ENCODE measurements at places on chromosomes 16 and 17.
A peak's percentile ranks its signal among the peaks of the same experiment; 100 is the strongest.

GRCh38 chr17:38898291-38898679, 27.1 kb upstream of the LASP1NB start:
- no peak for DNase-seq

- DNase-seq: no peak
Measured at GRCh38 chr16:28188085-28188916, 23.5 kb downstream of the XPO6 start.

- no peak for DNase-seq
Measured at GRCh38 chr16:57239107-57239506, 6.0 kb upstream of the ARL2BP start.

- no peak for DNase-seq
Measured at GRCh38 chr17:58313815-58314705, 14.5 kb downstream of the TSPOAP1 start.

GRCh38 chr17:52011064-52011463, 147.4 kb downstream of the CA10 start:
- DNase-seq: no peak

- no peak for DNase-seq
Measured at GRCh38 chr16:9002042-9002441, 38.3 kb upstream of the USP7 start.

DNA sequence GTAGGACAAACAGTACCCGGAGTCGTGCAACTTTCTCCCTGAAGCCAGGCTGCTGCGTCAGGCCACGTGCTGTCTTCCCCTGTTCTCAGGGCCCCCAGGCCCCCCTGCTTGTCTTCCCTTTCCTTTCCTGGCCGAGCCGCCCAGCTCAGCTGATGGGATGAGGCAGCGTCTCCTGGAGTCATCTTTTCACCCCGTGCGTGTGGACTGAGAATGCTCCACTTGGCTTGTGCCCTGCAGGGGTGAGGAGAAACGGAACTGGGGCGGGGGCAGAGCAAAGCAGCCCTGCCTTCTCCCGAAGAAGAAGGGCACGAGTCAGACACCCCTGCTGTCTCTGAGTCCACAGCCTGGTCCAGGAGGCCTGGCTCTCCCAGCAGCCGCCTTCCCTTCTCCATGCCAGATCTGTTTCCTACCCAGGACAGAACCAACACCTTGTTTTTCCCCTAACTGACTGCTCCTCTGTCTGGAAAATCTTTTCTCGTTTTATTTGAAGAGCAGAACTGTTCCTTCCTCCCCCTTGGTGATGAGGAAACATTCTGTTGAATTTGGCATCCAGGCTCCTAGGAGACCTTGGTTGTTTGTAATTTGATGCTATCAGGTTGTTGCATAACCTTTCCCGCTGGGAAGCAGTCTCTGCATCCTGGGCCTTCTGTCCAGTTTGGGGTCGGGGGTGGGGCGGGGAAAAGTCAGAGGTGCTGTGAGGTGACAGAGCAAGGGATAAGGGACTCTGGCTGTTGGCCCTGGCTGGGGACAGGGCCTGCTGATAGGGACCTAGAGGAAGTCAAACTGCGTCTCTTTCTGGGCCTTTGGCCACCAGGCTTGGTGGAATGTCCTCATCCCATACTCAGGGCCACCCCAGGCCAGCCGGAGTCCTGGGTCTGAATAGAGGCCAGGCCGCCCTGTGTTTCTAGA, 78.8 kb downstream of the WIPI1 start:
- no peak for DNase-seq

DNA sequence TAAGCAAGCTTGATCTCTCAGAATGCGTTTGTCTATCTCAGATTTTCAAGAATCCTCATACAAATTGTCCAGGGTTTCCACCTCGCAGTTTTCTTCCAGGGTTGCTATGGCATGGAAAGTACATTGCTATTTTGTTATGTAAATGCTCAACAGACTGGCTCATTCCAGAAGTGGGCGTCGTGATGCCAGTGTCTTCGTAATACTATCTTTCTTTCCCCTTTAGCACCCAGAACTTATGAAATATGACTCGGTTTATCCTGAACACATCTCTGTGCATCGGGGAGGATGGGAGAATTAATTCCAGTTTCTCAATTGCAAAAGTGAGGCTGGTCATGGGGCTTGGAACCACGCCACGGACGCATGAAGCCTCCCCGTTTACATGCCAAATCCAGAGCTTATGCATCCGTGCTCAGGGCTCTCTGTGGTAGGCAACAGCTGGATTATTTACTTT, 405.0 kb downstream of the WWOX start:
- DNase-seq: no peak

DNA sequence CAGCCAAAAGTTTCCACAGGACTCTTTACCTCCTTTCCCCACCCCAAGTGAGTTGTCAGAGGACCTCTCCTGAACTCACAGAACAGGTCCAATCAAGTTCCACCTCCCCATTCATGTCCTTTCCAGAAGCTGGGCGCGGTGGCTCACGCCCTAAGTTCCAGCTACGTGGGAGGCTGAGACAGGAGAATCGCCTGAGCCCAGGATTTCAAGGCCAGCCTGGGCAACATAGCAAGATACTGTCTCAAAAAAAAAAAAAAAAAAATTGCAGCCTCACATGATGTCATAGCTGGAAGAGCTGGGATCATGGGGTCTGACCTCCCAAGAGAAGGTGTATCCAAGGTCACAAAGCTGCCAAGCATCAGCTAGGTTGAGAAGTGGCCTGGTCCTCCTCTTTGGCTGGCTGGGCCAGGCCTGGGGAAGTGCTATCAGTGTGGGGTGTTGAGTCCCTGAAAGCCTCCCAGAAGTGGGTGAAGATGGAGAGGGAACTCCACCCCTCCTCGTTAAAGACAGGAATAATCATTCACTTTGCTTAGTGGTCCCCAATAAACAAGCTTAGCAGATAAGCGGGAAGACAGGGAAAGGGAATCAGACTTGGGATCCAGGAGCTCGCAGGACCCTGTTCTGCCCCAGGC, 5.5 kb upstream of the MNT start:
- no peak for DNase-seq

GRCh38 chr16:60481591-60481990, 1554.6 kb downstream of the CDH8 start:
- no peak for DNase-seq

DNA sequence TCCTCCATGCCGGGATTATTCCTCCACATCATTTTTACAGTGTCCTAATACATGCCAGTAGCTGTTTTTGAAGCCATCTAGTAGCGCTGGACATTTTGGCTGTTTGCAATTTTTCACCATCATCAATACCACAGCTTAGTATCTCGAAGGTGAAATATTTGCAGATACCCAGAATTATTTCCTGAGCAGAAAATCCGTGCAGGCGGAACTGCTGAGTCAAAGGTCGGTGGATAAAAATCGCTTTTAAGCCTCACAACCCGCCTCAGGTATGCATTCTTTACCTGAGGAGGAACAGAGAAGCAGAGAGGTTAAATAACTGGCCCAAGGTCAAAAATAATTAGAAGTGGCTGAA, 584 bp upstream of the TNRC6A start:
- DNase-seq: no peak

- DNase-seq: no peak
Measured at GRCh38 chr17:6551356-6551755, 5.0 kb downstream of the PITPNM3 start.

GRCh38 chr17:80441133-80441578, 26.2 kb downstream of the ENDOV start:
- DNase-seq: peak; percentile 33

DNA sequence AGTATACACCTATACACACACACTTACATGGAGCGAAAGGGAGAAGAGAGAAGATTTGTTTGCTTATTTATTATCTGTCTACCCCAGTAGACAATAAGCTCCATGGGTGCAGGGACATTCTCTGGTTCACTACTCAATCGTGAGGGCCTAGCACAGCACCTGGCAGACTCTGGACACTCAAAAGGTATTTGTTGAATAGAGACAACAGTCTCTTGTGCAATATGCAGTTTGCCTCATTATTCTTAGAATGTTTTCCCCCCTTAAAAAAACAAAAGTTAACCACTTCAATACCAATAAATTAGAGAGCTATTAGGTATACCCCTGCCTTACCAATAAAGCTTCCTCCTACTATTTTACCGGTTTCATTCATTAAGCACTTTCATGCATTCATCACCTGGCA, 2.0 kb downstream of the AKAP10 start:
- no peak for DNase-seq

DNA sequence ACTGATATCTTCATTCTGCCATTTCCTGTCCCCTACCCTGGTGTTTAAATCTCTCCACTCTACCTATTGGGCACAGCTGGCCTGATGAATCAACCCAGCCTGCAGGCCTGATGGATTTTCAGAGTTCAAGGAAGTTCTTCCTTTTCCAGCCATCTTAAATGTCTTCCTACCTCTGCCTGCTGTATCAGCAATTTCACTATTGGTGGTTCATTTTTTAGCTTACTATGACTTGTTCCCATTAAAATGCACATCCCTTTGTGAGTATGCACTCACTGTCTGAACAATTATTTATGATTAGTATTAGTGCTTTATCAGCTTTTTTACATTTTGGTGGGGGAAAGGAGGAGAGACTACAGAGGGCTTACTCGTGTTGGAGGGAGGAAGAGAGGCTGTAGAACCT, 48.6 kb upstream of the CRHR1 start:
- DNase-seq: no peak

GRCh38 chr17:1716912-1717695, 6.9 kb upstream of the TLCD2 start:
- peak; percentile 89 for DNase-seq

DNA sequence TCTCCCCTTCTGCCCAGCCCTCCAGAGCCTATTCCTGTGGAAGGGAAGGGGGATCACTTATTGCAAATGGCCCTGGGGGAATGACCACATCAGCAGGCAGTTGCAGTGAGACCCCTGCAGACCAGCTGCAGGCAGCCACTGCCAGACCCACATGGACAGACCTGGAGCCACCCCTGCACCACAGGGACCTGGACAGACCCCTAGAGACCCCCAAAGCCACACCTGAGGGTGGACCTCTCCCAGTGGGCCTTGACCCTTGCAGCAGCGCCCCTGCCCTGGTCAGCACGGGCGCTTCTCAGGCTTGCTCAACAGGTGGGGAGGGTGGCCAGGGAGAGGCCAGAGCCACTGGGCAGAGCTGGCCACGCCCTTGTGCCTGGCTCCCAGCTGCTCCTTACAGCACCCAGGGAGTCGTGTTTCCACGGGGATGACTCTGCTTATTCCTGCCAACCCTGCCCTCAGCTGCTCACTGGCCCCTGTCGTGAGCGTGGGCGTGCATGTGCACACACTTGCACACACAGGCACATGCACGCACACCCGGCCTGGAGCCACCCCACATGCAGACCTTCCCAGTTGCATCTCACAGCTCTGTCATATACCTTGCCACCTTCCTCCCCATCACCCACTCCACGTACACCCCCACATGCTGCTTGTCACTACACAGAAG, 1.3 kb upstream of the SCN4A start:
- no peak for DNase-seq

DNA sequence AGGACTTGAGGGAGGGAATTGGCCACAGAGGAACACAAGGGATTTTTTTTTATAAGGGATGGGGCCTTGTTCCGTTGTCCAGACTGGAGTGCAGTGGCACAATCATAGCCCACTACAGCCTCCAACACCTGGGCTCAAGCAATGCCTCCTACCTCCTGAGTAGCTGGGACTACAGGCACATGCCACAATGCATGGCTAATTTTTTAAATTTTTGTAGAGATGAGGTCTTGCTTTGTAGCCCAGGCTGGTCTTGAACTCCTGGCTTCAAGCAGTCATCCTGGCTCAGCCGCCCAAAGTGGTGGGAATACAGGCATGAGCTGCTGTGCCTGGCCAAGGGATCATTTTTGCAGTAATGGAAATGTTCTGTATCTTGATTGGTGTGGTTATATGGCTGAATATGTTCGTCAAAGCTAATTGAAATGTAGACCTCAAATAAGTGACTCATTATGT, 56.9 kb downstream of the VMP1 start:
- no peak for DNase-seq

GRCh38 chr17:36923814-36924221, 13.5 kb upstream of the LHX1 start:
- no peak for DNase-seq

GRCh38 chr16:78816499-78817195, 717.2 kb downstream of the WWOX start:
- DNase-seq: no peak

- DNase-seq: no peak
Measured at GRCh38 chr16:14358697-14359305, 271.3 kb downstream of the PARN start.

DNA sequence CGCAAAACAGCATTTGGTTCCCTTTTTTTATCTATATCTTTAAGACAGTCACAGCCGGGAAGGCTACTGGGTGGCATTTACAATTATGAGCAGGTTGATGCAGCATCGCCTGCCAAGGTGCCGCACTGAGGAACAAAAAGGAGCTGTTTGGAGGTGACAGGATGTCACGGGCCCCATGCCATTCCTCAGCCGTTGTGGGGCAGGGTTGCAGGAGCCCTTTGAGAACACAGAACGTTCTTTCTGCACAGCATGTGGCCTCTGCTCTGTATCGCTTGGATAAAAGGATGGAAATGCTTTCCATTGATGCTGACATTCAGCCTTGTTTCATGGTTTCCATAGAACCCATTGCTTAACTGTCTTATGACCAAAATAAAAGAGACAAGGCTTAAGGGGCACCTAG, 141.9 kb upstream of the CDH5 start:
- no peak for DNase-seq

DNA sequence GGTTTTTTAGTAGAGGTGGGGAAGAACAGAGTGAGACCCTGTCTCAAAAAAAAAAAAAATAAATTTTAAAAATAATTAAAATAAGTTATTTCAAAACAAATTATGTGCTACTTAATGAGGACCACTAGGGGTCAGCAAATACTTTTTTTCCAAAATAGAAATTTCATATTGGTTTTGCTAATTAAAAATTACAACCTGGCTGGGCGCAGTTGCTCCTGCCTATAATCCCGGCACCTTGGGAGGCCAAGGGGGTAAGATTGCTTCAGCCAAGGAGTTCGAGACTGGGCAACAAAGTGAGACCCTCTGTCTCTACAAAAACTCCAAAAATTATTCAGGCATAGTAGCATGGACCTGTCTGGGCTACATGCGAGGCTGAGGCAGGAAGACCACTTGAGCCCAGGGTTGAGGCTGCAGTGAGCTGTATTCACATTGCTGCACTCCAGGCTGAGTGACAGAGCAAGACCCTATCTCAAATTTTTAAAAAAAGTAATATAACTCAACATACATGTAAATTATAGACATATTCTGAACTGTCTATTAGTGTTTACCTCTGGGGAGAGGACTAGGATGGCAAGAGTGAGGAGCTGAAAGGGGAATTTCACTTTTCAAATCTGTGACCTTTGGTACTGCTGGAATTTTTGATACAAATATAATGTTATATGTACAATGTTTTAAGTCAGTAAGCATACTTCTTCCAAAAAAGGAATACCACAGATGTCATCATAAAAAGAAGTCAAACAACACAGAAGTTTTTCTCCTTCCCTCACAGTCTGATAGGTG, 8.1 kb downstream of the MEIOB start:
- no peak for DNase-seq

DNA sequence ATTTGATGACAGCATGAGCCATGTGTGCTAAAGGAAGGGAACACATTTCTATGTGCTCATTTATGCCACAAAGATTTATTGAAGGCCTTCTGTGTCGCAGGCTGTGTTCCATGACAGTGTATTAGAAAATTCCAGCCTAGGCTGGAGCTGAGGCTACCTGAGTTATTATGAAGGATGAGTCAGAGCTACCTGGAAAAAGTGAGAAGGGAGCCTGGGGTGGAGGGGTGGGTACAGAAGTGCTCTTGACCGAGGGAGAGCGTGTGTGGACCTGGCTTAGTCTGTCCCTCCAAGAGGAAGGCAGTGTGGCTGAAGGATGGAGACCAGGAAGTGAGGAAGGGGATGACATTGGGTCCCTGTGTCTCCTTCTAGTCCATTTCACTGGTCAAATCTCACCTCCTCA, 98.3 kb downstream of the N4BP1 start:
- DNase-seq: no peak

Data from T-helper 2 cell treated with Interferon-gamma antibody and Interleukin-4, amounts not matched to agents 5 μg/mL and 100 μg/mL, for 36 hours (primary cell).